ENCODE measurements at places on chromosomes 1 and 21.

- no peak for DNase-seq
Observed at GRCh38 chr1:113035086-113035485, 37.9 kb upstream of the LRIG2 start.

GRCh38 chr1:107877092-107877491, 87.9 kb downstream of the VAV3 start:
- DNase-seq = no peak

DNA sequence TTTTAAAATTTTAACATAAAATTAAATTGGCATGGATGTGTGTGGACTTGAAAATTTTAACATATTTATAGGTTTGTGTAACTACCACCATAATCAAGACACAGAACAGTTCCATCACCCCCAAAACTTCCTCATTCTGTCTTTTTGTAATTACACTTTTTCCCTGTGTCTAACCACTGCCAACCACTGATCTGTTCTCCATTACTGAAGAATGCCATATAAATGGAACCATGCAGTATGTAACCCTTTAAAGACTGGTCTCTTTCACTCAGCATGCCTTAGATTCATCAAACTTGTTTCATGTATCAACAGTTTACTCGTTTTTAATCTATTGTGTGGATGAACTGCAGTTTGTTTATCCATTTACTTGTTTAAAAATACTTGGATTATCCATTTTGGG, 13.0 kb upstream of the AHCYL1 start:
- no peak for DNase-seq

GRCh38 chr1:27778056-27778455, 5.0 kb downstream of the STX12 start:
- no peak for DNase-seq

DNA sequence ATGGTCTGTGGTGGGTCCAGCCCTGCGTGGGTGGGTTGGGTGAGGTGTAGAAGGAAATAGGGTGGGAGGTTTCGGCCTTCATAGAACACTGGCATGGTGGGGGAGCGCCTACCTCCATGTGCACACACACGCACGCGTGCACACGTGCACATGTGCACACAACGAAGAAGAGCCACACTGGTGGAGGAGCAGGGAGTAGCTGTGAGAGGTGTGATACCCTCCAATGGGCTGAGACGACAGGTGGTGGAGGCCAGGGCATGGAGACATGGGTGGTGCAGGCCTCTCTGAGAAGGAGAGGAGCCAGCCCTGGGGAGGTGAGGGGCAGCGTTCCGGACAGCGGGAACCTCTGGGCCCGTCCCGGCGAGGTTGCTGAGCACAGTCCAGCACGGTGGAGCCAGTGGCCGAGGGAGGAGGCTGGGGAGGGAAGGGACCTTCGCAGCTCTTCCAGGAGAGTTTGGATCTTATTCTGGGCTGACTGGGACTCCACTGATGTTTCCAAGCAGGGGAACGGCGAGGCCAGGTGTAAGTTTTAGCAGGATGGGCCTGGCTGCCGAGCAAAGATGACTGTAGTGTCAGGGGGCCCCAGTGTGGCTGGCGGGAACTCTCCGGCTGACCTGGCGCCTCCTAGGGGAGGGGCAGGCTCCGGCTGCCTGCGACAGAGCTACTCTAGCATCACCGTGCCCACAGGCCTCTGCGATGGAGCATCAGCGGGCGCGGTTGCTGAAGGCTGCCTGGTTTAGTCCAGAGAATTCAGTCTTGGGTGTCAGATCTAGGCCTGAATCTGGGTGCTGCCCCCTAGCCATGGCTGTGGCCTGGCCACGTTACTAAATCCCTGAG, 107.2 kb downstream of the ARHGEF10L start:
- DNase-seq = no peak

- DNase-seq = no peak
Observed at GRCh38 chr21:36554411-36555157, 74.7 kb upstream of the CLDN14 start.

DNA sequence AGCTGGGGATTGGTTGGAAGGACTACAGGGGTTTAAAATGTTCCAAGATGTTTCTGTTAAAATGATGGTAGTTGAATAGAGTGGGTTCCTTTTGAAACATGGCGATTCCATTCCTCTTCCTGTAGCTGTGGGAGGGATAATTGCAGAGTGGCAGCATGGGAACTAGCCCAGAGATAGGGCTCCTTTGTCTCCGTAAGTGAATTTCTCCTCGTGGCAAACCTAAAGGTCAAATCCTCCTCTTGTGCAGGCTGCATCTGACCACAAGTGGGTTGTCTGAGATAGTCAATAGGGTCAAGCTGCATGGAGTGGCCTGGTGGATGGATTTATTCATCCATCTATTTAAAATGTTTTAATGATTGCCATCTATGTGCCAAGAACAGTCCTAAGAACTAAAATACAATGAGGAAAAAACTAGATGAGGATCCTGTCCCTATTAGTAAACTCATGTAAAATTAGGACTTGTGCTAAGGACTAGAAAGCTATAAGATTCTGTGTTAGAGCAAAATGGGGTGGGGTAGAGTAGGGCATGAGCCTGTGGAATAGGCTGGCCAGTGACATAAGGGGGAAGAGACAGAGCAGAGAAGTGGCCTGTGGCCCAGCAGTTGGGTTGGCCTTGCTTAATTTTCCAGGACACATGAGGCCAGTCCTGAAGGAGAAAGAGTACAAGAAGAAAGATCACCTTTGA, 89.1 kb upstream of the IVNS1ABP start:
- DNase-seq = no peak

DNA sequence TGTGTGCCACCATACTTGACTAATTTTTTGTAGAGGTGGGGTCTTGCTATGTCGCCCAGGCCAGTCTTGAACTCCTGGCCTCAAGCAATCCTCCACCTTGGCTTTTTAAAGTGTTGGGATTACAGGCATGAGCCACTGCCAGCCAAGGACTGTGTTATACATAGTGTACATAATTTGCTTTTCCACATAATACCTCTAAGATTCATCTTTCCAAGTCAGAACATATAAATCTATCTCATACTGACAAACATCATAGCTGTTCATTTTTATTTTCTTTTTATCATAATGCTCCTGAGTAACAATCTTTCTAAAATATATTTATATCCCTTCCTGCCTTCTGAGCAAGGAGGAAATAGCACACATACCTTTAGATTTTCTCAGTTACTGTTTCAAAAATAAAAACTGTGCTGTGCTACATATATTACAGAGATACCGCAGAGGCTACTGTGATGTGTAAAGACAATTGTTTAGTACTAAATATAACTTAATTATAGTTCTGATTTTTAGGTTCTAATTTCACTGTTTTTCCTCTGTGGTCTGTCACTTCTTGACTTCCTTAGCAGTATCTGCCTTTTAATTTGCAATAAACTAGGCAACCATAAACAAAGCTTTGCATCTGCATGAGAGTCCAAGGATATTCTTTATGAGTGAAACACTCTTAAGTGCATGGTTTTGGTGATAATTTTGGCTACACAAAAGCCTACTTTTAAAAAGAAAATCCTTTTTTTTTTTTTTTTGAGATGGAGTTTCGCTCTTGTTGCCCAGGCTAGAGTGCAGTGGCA, 59.3 kb downstream of the EYA3 start:
- DNase-seq = no peak

- no peak for DNase-seq
Observed at GRCh38 chr1:63731117-63732043, 42.4 kb upstream of the ROR1 start.

DNA sequence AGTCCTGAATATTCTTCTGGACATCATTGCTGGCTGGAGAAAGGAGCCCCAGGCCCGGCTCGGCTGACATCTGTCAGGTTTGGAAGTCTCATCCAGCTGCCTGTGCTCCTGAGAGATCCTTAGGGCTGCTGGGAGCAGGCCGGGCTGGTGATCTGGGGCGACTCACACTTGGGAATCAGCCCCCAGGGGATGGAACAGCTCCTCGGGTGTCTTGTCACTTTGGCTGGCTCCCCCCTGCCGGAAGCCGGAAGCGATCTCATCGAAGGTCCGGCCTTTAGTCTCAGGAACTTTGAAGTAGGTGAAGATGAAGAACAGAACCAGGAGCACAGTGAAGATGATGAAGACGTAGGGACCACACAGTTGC, 31.8 kb downstream of the SLC2A1 start:
- no peak for DNase-seq

GRCh38 chr1:235470741-235471439, 33.4 kb downstream of the B3GALNT2 start:
- no peak for DNase-seq

GRCh38 chr1:66464802-66465201, 69.2 kb upstream of the SGIP1 start:
- DNase-seq = no peak

GRCh38 chr1:24421502-24421901, 5.9 kb downstream of the NIPAL3 start:
- no peak for DNase-seq

DNA sequence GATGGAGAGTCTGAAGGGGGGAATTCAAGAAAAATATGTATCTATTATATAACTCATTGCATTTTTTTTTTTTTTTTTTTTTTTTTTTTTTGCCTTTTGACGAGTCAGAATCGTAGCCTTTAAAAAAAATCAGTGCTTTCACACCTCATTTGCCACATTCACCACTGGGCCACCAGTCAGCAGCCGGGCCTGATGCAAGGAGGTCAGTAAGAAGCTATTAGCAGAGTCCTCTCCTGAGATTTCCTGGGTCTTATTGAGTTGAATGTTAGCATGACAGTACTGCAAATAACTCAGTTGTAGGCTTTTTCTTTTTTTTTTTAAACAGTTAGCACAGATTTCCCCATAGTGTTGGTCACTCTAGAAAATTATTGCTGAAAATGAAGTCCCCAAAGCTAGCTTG, 139.8 kb downstream of the SPATA17 start:
- no peak for DNase-seq

- no peak for DNase-seq
Observed at GRCh38 chr1:157968946-157969345, 24.5 kb upstream of the KIRREL1 start.

- DNase-seq = no peak
Observed at GRCh38 chr1:201882665-201883132, 6.0 kb upstream of the SHISA4 start.

DNA sequence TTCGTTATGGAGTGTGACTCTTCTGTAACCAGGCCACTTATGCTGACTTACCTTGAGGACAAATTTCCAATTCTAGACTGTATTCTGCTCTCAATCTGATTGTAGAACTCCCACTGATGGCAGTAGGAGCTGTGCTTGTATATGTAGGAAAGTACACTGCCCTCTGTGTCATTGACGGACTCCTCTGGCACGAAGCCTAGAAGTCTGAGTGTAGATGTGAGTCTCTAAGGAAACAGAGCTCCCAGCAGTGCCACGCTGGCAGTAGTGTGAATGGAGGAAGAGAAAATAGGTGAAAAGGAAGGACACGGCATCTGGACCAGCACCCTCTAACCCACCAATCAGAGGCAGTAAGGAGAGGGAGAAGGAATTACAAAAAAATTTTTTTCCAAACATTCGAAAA, 130.4 kb upstream of the ADGRL2 start:
- DNase-seq = no peak

- DNase-seq = no peak
Observed at GRCh38 chr1:39398278-39399021, 93.0 kb upstream of the BMP8A start.

DNA sequence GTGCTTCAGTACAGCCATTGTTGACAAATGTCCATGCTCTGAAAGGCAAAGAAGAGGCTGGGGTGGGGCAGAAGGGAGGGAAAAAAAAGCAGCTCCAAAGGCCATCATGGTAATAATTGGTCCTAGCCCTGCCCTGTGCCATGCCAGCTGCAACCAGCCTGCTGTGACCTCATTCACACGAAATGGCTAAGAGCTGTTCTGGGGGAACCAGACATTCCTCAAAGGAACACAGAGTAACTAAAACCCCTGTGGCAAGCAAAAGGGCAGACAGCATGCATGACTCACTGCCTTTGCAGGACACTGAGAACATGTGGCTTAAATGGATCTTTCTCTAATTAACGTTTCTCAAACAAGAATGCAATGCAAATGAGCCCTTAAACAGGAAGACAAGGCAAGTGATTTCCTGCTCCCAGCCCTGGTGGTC, 42.3 kb downstream of the STYXL2 start:
- no peak for DNase-seq

GRCh38 chr1:10682108-10682445, 114.4 kb downstream of the CASZ1 start:
- DNase-seq = no peak

DNA sequence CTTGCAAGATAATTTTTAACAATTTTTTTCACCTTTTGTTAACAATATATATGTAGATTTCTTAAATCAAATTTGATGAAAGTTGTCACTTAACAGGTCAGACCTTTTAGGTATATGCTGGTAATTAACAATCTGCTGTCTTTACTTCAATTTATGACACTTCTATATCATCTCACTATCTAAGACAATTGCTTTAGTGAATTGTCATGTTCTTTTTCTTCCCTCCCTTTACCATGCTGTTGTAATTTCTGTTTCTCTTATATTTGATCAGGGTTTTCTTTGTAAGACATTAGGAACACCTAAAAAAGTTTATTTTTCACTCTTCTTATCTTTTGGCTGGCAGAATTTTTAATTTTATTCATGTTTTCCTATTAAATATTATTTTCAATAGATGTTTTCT, 2.0 kb downstream of the IFI16 start:
- DNase-seq = no peak

DNA sequence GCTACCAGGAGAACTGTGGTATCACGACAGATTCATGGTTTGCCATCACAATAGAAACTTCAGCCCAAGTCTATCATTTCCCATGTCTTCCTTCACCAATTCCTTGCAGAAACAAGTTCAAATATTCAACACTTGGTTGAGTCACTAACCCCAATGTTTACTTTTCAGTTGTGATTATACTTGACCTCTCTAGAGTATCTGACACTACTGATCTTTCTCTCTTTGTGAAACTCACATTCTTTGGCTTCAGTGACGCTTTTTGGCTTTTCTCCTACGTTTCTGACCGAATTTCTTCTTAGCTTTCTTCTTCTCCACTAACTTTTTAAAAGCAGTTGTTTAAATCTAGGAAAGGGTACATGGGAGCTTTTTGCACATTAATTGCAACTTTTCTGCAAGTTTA, 48.8 kb upstream of the HMGB4 start:
- no peak for DNase-seq

GRCh38 chr1:20819818-20820217, 32.7 kb upstream of the HP1BP3 start:
- no peak for DNase-seq

GRCh38 chr1:11331036-11331944, 58.3 kb downstream of the UBIAD1 start:
- DNase-seq = no peak

GRCh38 chr1:9111957-9112356, 16.9 kb downstream of the GPR157 start:
- DNase-seq = no peak

- no peak for DNase-seq
Observed at GRCh38 chr1:19799230-19800075, at the start of gene TMCO4. Gene TMCO4 (minus strand): TSS chr1:19799916. CDS start chr1:19780758, 19,158 bp downstream.

DNA sequence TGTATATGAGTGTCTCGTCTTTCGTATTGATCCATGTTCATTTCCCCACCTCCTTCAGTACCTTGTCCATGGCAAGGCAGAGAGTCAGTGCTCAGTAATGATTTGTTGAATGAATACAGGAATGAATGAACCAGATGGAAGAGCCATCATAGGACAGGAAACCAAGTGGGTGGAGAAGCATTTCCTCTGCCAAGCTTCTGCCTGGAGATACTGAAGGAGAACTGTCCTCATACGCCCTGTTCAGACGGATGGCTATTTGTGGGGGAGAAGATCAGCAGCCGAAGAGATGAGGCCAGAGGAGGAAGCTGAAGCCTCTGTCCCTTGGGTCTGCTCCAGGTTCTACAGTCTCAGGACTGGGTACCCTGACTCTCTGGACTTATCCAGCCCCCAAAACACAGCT, 5.8 kb downstream of the FAM43B start:
- no peak for DNase-seq

GRCh38 chr1:10800778-10801177, 4.3 kb upstream of the CASZ1 start:
- no peak for DNase-seq

GRCh38 chr1:46522184-46522968, 29.1 kb downstream of the KNCN start:
- DNase-seq = no peak

All from neuronal stem cell (in vitro differentiated cells).